Choroid plexus epithelial cell (primary cell): ENCODE measurements at places on chromosomes 1 and 21.
A peak's percentile ranks its signal among the peaks of the same experiment; 100 is the strongest.

DNA sequence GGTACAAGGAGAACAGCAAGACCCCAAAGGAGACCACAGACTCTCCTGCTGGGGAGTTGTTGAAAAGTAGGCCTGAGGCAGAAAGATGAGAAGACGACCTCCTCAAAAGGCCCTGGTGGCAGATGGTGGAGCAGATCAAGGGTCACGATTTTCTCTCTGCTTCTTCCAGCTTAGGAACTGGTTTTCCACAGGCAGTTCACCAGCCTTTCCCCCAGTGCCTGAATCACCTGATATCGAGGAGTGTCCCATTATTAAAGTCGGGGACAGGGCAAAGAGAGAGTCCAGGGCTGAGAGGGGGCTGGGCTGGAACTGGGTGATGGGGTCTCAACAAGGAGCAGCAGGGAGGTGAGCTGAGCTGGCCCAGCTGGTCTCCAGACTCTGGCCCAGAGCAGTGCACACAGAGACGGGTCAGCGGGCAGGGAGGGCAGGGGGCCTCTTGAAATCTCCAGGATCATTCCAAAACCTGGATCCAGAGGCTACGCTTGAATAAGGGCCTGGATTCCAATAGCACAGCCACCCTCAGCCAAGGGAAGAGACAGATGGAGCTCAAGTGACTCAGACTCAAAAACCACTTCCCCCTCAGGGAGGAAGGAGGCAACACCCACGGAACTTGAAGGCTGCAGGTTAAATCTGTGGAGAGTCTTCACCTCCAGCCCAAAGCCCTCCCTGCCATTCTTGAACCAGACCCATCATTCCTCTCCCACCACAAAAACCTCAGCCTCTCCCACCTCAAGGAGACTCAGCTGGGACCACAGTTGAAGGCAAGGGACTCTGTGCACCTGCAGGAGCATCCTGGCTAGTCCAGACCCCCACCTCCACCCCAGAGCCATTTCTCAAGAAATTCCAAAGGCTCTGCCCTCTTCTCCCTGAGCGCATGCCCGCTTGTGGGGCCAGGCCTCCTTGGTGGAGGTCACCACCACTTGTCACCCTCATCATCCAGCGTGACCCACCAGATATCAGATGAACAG lies at the start of gene S100A5:
Gene S100A5 (minus strand): TSS at position 541 of the 968 bp plus-strand sequence. CDS start 743 bp downstream, outside the sequence.
- no peak for DNase-seq

GRCh38 chr1:175186433-175187160 lies 6.0 kb downstream of the KIAA0040 start:
- no peak for DNase-seq

- no peak for DNase-seq
Observed at GRCh38 chr1:150409504-150410362, 45.8 kb downstream of the RPRD2 start.

- DNase-seq, result no peak
Observed at GRCh38 chr1:205441716-205442050, 14.2 kb downstream of the BLACAT1 start.

DNA sequence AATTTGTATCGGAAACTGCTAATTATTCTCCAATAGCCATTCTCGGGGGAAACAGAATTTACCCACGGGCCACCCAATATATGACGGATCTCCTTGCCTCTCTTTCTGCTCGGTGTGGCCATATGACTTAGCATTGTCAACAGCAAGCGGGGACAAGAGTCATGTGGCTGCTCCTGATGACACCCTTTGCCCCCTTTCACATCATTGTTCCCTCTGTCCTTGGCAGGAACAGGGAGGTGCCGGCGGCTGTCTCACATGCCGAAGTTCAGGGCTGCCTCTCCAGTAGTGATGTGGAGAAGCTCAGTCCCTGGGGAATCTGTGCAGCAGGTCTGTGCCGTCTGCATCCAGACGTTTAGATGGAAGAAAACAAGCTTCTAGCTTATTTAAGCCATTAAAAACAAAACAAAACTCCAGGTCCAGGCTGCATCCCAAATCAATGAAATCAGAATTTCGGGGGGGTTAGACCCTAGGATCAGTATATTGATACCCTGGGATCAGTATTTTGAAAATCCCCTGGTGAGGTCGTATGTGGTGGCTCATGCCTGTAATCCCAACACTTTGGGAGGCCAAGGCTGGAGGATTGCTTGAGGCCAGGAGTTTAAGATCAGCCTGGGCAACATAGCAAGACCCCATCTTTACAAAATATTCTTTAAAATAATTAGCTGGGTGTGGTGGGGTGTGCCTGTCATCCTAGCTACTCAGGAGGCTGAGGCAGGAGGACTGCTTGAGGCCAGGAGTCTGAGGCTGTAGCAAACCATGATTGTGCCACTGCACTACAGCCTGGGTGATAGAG lies 10.8 kb downstream of the MYOM3 start:
- DNase-seq, result no peak

- DNase-seq, result no peak
Observed at GRCh38 chr1:52978045-52978444, 51.0 kb downstream of the SCP2 start.

DNA sequence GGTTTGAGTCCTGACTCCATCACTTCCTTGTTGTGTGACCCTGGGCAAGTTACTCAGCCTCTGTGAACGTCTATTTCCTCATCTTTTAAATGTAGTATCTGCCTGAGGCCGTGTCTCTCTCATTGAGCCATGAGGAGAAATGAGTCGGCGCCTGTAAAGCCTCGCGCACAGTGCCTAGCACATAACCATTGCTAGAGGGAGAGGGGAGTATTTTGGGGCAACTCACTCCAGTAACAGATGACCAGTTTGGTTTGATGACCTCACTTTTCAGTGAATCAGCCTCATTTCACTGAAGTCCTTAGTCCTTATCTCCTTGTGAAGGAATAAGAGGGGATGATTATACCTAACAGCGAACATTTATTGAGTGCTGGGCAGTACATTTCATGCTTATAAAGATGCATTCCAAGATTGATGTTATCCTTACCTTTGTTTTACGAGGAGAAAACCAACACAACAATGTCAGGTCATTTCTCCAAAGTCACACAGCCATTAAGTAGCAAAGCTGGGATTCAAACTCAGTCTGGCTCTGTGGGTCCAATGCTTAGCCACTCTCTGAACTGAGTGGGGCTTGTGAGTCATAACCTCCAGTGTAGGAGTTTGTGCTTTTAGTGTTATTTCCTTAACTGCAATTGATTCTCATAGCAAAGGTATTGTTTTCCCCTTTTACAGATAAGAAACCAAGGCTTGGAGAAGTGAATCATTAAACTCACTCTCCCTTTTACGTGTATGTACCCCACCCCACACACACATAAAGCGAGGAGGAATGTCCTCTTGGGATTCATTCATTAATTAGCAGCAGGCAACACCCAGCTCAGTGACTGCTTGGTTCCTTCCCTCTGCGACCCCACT lies 25.9 kb downstream of the KCNC4 start:
- DNase-seq, result peak; percentile 70

GRCh38 chr1:205009670-205010069 lies 33.3 kb upstream of the CNTN2 start:
- DNase-seq, result no peak

DNA sequence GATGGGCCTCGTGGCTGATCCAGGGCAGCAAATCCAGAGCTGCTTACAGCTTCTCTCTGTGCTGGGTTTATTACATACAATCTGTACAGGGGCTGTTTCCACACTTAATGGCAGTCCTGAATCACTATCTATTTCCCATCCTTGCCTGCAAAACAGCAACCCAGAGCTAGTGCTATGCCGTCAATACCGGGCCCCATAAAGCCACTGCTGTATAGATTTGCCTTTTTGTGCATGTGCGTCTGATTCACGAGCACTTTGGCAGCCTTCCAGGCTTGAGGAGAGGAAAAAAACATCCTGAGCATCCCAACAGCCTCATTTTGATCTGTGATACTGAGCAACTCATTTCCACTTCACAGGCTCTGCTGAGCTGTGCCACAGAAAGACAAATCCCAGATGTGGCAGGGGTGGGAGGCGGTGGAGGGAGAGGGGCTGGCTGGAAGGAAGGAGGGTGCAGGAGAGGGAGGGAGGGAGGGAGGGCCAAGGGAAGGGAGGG lies 65.2 kb upstream of the TARBP1 start:
- DNase-seq, result peak; percentile 99

DNA sequence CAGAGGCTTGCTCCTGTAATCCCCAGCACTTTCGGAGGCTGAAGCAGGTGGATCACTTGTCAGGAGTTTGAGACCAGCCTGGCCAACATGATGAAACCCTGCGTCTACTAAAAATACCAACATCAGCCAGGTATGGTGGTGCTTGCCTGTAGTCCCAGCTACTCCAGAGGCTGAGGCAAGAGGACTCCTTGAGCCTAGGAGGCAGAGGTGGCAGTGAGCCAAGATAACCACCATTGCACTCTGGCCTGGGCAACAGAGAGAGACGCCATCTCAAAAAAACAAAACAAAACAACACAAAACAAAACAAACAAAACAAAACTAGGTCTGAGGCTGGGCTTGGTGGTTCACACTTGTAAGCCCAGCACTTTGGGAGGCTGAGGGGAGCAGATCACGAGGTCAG lies 38.7 kb upstream of the RAP1GAP start:
- DNase-seq, result no peak

DNA sequence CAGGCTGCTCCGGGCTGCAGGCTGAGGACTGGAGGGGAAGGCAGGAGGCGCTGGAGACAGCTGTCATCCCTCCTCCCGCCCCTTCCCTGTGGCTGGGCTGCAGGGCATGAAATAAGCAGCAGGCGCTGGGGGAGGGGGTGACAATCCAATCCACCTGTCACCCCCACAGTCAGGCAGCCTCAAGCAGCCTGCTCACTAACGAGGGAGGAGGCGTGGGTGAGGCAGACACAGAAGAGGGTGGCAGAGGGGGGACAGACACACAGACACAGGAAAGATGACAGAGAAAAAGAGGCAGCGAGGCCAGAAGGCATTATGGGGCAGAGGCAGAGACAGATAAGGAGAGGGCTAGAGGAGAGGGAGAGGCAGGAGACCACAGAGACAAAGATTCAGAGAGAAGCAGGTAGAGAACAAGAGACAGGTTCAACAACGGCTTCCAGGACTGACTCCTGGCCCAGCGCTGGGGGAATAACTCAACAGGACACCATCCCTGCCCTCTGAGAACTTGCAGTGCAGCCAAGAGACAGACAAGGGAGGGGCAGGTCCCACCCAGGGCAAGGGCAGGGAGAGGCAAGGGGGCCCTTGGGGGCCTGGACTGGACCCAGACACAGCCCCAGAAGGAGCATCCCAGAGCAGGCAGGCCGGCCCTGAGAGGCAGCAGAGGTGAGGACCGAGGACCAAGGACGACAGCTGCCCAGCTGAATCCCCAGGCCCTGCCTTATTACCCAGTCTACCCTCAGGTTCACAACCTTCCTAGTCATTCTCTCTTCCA lies 11.2 kb downstream of the MEF2D start:
- no peak for DNase-seq

DNA sequence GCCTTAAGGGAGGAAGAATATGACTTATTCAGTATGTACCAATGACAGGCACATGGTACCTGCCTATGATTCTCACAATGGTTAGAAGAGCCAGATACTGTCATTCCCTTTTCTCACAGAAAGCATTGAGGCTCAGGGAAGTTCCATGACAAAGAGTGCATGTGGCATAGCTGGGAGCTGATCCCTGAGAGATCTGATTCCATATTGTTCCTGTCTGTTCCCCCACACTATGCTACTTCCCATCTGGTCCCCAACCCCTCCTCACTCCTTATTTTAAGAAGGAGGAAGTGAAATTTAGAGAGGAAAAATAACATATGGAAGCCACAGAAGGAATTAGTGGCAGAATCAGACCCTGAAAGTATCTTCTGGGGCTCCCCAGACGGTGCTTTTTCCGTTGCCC lies 500.0 kb downstream of the PLPP3 start:
- DNase-seq, result no peak

GRCh38 chr1:206907304-206907991 lies 10.2 kb downstream of the IL24 start:
- DNase-seq, result no peak

DNA sequence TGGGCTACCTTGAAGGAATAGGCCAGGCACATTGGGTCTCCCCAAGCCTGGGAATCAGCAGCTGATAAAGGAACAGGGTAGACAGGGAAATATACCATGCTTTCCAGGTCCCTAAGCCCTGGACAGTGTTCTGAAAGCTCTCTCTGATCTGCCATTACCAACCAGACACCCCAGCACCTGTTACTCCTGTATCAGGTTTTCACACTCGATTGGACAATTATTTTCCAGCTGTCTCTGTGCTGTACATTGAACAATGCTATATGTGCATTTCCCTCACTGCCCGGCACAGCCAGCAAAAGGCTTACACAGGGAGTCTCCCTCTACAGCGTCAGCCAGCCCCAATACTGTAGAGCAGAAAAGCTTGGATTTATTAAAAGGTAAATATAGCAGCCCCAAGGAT lies 4.7 kb downstream of the CFAP45 start:
- no peak for DNase-seq

DNA sequence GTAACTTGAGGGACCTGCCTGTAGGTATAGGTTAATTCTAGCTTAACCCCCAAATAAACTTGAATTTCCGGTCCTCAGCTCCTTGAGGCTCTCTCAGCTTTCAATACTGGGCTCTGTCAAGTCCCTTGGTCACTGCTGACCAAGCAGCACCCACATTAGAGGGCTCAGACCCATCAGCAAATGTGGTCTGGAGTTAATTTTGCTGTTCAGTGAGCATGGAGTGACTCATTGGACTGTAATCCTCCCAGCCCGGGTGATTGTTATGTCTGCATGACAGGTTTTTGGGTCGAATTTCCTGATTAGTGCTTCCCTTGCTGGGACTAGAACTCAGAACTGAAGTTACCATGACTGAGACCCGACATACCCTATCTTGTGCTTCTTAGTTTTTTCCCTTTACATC lies 130.6 kb downstream of the URB2 start:
- peak; percentile 50 for DNase-seq

DNA sequence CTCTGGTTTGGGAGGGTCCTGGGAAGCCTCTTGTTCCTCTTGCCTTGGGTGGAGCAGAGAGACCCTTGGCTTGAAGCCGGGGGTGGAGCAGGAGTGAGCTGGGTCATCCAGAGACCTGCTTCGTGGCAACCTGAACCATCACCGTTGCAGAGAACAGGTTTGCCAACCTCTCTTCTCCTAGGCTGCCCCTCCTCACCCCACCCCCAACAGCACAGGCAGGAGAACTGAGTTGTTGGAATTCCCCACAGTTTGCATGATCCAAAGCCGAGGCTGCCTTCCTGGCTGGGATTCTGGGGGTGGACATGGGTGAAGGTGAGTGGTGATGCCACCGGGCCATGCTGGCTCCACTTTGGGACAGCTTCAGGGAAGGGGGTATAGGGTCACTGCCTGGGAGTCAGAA lies 2.2 kb downstream of the WNT4 start:
- no peak for DNase-seq

DNA sequence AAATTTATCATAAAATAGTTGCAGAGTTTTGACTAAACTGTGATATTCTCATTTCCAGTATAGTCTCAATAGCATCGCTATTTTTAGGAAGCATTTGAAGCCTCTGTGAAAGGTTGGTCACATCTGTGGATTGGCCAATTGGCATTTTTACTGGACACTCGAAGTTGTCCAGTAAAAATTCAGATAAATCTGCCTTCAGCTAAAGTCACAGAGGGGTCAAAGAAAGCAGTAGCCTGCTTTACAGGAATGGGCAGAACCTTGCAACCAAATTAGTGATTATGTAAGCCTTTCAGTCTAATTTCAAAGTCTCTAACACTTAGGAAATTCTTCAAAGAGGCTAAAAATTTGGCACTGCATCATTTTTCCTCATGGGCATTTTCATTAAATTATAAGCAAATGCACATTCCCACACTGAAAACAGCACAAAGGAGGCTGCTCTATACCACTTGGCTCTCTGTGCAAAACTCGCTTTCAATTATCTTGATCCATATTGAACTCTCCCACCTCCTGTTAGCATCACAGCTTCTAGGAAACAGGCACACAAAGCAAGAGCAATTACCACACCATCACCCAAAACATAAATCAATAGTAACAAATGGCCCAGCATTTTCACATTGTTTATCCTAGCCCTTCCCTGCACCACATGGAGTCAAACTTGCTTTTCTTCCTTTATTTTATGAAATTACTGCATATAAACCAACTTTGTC lies 318.5 kb upstream of the DUSP10 start:
- DNase-seq, result no peak
